ENCODE measurements at places on chromosomes 6 and 20.

GRCh38 chr6:44682987-44683779 lies 295.7 kb downstream of the CDC5L start:
- no peak for DNase-seq

DNA sequence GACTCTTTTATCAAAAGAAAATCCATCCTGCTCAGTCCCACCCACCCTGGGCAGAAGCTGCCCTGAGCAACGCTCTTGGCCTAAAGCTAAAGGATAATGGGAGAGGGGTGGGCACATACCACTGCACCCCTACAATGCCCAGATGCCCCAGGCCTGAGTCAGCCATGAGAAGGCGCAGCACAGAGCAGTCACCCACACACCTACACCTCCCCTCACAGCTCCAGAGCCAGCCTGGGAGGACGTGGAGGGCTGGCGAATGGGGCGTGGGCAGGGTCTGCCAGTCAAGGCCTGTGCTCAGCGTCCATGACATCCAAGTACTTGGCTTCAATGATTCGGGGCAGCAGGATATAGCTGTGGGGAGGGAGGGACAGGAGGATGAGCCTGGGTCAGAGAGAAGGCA lies 11.5 kb downstream of the SLC4A11 start:
- no peak for DNase-seq

- no peak for DNase-seq
Measured at GRCh38 chr6:133683308-133683580, 205.7 kb upstream of the TCF21 start.

DNA sequence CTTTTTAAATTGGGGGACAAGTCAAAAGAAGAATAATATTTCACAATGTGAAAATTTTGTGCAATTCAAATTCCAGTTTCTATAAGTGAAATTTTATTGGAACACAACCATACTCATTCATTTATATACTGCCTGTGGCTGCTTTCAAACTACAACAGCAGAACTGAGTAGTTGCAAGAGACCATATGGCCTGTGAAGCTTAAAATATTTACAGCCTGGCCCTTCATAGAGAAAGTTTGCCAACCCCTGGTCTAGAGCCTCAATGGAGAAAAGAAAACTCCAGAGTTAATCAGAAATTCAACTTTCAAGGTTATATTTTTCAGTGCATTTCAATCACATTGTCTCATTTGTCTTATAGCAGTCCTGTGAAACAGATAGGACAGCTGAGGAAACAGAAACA lies 26.6 kb upstream of the FBXO9 start:
- DNase-seq = no peak

GRCh38 chr6:74549746-74550145 lies 656.1 kb downstream of the COL12A1 start:
- no peak for DNase-seq

GRCh38 chr6:24283043-24283985 lies 74.5 kb downstream of the DCDC2 start:
- DNase-seq = peak; percentile 28

GRCh38 chr20:53847139-53847836 lies 223.1 kb downstream of the BCAS1 start:
- no peak for DNase-seq

- DNase-seq = no peak
Measured at GRCh38 chr6:44004625-44005506, 122.4 kb downstream of the MRPL14 start.

DNA sequence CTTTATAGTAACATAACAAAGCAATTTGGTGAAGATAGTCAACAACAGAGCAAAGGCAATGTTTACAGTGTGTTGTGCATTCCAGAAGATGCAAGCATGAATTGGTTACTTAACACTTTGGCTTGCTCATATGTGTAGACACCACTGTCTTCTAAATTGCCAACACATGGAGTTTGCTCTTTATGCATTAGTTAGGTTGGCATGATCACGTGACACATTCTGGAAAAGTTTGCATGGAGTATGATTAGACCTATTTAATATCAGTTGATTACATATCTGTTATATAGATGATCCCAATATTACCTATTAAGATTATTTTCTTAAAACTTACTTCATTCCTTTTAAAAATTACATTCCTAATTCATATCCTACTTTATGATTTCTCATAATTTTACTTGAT lies 197.6 kb downstream of the RIMS1 start:
- DNase-seq = no peak

- DNase-seq = no peak
Measured at GRCh38 chr20:9177278-9177677, 108.4 kb downstream of the PLCB4 start.

GRCh38 chr6:135496800-135497411 lies 634 bp downstream of the AHI1 start:
- no peak for DNase-seq

- DNase-seq = no peak
Measured at GRCh38 chr20:13791540-13792459, 7.0 kb downstream of the NDUFAF5 start.
